ENCODE measurements at places on chromosomes 6 and 20. TPM values are rescaled to one million over a fixed set of nuclear protein-coding genes. Genes with fewer than 3 reads are reported as not detected.

HTR1B gene
- not detected for total RNA-seq

MLN gene
- total RNA-seq = not detected

GTF2H4 gene
- 21.4 TPM for total RNA-seq

HTR1E gene
- total RNA-seq = not detected

C20orf202 gene
- 0.25 TPM for total RNA-seq

RAET1L gene
- total RNA-seq = not detected

OR2H1 gene
- total RNA-seq = not detected

MDFI gene
- total RNA-seq = 1.3 TPM

DLK2 gene
- 1.2 TPM for total RNA-seq

DNA sequence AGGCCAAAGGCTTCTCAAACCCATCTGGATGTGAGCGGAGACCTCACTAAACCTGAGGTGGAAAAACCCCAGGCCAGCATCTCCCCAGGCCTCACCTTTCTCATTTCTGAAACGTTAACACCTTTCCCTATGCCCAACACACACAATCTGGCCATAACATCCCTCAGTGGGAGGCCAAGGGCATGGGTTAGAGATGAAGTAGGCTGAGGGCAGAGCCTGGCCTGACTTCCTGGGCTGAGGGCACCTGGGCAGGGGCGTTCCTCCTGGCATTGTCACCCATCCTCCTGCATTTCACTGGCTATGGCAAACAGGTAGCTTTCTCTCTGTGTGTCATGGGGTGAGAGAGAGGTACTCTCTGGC is 8.4 kb downstream of the MOCS1 start:
- no peak for DNase-seq

GRCh38 chr20:58918621-58919020 is 62.4 kb upstream of the NELFCD start:
- DNase-seq = no peak

GRCh38 chr6:84789170-84789569 is 24.8 kb upstream of the TBX18 start:
- DNase-seq = no peak

- no peak for DNase-seq
Observed at GRCh38 chr6:43862925-43863324, 92.9 kb downstream of the VEGFA start.

DNA sequence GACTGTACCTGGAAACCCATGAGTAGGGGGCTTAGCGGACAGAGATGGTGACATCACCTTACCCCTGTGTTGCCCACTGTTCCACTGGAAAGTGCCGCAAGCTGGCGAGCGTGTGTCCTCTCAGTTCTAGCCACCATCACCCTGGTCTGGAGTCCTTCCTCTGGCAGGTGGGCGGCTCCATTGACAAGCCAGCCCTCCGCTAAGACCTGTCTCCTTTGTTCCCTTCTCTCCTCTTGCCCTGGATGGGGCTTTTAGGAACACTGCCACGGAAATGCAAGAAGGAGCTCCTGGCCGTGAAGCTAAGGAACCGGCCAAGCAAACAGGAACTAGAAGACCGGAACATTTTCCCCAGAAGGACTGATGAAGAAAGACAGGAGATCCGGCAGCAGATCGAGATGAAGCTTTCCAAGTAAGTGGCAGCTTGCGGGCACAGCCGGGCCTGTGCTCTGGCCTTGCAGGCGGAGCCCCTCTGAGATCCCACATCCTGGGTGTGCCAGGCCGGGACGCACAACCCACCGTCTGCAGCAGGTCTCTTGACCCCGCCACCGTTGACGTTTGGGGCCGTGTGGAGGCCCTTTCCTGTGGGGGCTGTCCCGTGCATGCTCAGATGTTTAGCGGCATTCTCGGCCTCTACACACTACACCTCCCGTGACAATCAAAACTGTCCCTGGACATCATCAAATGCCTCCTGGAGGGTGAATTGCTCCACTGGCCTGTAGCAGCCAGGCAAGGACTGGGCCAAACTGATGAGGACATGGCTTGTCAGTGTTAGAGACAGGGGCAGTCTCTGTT is 127.5 kb downstream of the SYCP2 start:
- no peak for DNase-seq

GRCh38 chr6:140208286-140208685 is 833.8 kb upstream of the CITED2 start:
- no peak for DNase-seq

GRCh38 chr6:43061861-43062260 is 2.4 kb downstream of the KLC4 start:
- no peak for DNase-seq

DNA sequence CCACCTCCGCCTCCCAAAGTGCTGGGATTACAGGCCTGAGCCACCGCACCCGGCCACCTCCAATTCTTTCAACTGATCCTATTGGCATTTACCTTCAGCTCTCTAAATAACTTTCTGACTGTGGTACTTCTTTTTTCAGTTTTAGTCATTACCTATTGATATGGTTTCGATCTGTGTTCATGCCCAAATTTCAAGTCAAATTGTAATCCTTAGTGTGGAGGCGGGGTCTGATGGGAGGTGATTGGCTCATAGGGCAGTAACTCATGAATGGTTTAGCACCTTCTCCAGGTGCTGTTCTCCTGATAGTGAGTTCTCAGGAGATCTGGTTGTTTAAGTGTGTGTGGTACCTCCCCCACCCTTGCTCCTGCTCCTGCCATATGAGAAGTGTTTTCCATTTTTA is 140.9 kb downstream of the LPA start:
- no peak for DNase-seq

DNA sequence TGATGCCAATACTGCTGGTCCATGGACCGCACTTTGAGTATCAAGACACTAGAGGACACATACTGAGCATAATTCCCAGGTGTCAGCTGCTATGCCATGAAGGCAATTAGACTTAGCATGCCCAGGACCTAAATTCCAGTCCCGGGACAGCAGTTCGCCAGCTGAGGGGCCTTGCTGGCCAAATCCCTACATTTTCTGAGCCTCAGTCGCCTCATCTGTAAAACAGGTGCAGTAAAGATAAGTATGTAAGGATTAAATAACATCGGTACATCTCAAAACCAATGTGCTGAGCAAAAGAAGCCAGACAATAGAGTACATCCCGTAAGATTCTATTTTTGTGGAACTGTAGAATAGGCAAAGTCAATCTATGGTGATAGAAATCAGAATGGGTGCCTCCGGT is 1.0 kb downstream of the BFSP1 start:
- no peak for DNase-seq

GRCh38 chr6:308768-309167 is 16.5 kb downstream of the DUSP22 start:
- DNase-seq = no peak

DNA sequence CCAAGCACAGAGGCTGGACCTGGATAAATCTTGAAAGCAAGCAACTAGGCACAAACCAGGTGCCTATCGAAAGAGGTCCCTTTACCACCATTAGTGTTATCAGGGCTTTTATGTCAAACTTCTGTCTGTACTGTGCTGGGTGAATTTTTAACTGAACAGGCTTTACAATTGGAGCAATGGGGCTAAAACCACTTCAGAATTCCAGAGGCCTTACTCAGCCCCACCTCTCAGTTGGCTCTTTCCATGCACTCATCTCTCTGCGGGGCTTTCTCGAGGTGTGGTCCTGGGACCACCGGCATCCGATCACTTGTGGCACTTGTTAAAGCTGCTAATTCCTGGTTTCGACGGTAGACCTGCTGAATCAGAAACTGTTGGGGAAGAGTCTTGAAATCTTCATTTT is 232.5 kb downstream of the SOX4 start:
- DNase-seq = no peak

DNA sequence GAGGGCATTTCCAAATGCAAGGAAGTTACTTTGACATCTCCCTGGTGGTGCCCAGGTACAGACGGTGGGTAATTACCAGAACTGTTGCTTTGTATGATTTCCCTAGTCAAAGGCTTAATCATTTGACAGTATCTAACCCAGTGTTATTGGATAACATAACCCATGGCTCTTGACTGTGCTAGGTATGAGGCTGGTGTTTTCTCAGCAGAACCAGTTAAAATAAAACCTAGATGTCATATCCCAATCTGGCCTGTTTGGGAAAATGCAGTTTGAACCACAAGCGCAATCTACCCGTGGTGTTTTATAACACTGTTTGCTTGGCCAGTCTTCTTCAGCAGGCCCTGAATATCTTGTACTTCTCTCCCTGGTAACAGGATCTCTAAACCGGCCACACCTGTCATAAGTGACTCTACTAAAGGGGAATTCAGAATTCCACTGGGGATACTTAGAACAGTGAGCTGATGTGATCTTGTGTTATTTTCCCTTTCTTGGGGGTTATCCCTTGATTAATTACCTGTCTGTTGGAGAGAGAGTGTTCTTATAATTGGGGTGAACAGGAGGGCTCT is 32.8 kb downstream of the PPP1R14C start:
- DNase-seq = no peak

GRCh38 chr6:149961728-149962425 is 1.9 kb upstream of the ULBP1 start:
- no peak for DNase-seq

DNA sequence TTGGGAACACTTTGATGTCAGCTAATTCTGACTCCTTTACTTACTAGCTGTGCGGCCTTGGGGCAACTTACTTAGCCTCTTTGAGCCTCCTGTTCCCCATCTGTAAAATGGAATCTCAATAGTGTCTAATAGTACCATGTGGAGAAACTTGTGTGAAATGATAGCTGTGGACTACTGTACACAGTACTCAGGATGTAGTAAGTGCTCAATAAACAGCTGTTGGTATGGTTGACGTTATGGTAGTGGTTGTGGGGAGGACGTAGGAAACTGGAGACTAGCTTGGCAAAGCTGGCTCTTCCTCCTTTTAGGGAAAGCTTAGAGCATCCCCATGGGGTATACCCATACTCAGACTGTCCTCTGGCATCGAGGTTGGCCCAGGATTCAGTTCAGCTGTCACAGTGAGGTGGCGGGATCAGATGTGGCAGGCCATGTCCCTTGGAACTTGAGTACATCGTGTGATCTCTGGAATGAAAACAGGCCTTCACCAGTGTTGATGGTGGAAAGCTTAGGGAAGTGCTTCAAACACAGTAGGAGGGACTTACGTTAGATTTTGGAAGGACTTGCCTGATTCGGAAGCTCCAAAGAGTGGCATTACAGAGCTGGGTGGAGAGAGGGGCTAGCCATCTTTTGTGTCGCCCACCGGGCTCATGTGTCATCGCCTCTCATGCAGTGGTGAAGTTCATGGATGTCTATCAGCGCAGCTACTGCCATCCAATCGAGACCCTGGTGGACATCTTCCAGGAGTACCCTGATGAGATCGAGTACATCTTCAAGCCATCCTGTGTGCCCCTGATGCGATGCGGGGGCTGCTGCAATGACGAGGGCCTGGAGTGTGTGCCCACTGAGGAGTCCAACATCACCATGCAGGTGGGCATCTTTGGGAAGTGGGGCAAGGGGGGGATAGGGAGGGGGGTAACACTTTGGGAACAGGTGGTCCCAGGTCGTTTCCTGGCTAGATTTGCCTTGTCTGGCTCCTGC is 7.1 kb downstream of the VEGFA start:
- DNase-seq = peak; percentile 42

GRCh38 chr6:161301338-161301737 is 27.5 kb upstream of the AGPAT4 start:
- peak; percentile 39 for DNase-seq

GRCh38 chr6:167056370-167056769 is 57.2 kb downstream of the CEP43 start:
- no peak for DNase-seq

- no peak for DNase-seq
Observed at GRCh38 chr6:127053032-127053874, 65.2 kb upstream of the RSPO3 start.

DNA sequence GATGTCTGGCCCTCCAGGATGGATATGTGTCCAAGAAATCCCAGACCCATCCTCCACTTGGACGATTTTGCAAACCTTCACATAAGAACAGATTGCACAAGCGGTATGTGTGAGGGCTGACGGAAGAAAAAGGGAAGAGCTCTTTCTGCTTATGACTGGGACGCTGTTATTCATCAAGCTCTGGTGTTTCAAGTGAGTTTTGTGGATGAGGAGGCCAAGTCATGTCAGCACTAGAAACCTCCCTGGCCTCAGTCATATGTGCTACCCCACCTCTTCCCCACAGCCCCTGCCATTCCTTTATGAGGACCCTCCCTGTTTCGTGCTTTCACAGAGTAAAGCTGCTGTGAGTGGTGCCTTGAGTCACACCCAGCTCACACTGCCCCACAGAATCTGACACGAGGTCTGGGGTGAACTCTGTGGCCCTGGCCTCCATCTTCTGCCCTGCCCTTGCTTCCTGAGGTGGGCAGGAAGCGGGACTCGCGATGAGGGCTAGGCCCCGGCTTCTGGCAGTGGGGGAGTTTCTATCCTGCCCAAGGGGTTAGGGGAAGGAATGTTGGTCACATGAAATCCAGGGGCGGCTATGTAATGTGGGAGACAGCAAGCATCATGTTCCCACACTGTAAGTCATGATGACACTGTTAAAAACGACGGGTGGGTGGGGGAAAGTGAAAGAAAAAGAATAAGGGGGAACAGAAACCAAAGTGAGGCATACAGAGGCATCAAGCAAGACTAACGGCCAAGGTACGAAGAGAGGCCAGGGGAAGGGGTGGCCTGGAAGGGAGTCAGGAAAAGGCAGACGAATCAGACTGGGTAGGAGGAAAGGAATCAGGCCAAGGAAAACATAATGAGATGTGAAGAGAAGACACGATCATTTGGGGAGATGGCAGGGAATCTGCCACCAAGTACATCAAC is 78.1 kb downstream of the PRDM1 start:
- DNase-seq = no peak

- no peak for DNase-seq
Observed at GRCh38 chr6:126477678-126478077, 137.8 kb downstream of the CENPW start.

DNA sequence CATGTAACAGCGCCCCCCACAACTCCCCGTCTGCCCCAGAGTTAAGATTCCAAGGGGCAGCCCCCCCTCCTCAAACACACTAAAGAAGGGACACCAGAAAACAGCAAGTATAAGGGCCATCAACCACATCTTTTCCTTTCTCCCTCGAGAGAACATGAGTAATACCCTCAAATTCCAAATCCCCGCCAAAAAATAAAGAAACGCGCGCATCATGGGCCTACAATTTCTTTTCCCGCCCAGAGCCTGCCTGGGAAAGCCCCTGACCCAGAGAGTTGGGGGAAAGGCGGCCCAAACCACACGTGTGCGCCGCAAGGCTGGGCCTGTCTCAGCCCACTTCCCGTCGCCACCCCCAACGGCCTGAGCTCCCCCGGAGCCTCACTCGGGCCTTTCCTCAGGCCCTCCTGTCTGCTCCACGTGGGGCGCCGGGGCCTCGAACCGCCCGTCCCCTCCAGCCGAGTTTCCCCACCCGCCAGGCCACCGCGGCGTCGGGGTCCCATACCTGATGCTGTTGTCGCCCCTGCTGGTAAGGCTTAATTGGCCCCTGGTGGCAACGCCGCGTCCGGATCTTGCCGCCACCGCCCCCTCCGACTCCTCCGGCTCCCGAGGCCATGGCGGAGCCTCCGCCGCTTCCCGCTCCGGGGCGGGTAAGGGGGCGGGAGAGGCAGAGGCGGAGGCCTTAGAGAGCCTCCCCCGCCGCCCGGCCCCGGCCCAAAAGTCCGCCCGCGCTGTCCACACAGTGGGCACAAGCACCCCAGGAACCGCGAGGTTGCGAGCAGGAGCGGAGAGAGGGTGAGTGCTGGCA is 746 bp downstream of the NUP153 start:
- DNase-seq = peak; percentile 68

GRCh38 chr6:7425808-7426190 is 36.2 kb downstream of the RIOK1 start:
- DNase-seq = no peak
